Fibroblast of lung (primary cell): ENCODE measurements at places on chromosomes 16 and 17. TPM values are rescaled to one million over a fixed set of nuclear protein-coding genes. Genes with fewer than 3 reads are reported as not detected.

The CCL1 gene
- total RNA-seq, result not detected in 2 replicates

The NLRP1 gene
- total RNA-seq, result 11.8 and 22.1 TPM in 2 replicates

The PLEKHH3 gene
- total RNA-seq, result 19.3 and 24.6 TPM in 2 replicates

The PIPOX gene
- total RNA-seq, result 0.83 and 1.5 TPM in 2 replicates

The CPNE7 gene
- 13.1 and 53.0 TPM in 2 replicates for total RNA-seq

The KIFC3 gene
- 30.3 and 44.9 TPM in 2 replicates for total RNA-seq

The ADORA2B gene
- total RNA-seq, result 10.5 and 17.2 TPM in 2 replicates

The HS3ST3A1 gene
- 28.5 and 48.7 TPM in 2 replicates for total RNA-seq

The SGSH gene
- 12.1 and 26.9 TPM in 2 replicates for total RNA-seq
